ENCODE measurements at places on chromosomes 11 and 22.

- no peak for DNase-seq
Measured at GRCh38 chr11:62108017-62108750, 15.6 kb upstream of the INCENP start.

DNA sequence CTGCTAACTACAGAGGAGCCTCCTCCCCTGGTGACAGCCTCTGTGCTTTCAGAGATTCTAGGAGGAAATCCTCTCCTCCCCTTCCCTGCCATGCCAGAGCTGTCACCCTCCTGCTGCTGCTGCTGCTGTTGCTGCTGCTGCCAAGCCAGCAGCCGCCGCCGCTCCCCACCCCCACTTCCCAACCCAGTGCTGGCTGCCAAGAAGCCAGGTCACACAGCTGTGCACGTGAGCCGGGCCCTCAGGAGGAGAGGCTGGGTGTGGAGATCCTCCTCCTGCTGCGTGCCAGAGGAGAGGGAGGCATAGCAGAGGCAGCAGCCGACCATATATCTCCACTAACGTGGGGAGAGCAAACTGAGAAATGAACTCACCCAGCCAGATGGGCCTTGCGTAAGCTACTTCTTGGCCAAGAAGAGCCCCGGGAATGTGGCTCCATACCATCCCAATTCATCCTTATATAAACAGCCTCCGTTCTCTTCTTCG, 12.4 kb downstream of the CRY2 start:
- no peak for DNase-seq

- DNase-seq, result no peak
Measured at GRCh38 chr11:127481391-127481790, 480.8 kb upstream of the KIRREL3 start.

GRCh38 chr11:76208438-76209374, 2.4 kb upstream of the WNT11 start:
- peak; percentile 55 for DNase-seq

DNA sequence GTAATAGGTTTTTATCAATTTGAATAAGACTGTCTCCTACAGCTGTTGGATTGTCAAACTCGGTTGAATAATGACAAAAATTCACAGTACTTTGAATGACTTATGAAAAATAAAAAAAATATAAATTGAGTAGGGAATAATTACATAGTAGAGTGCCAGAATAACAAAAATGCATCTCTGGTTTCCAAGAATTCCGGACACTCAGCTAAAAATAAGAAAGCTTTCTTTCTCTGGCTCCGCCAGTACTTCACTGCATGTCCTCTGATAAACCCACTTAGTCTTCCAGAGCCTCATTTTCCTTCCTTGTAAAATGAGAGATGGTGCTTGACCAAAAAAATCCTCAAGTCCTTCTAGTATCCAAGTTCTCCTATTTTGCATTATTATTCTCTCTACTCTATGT, 374.6 kb upstream of the LUZP2 start:
- DNase-seq, result no peak

GRCh38 chr11:32432565-32432964, 2.8 kb downstream of the WT1 start:
- DNase-seq, result no peak

DNA sequence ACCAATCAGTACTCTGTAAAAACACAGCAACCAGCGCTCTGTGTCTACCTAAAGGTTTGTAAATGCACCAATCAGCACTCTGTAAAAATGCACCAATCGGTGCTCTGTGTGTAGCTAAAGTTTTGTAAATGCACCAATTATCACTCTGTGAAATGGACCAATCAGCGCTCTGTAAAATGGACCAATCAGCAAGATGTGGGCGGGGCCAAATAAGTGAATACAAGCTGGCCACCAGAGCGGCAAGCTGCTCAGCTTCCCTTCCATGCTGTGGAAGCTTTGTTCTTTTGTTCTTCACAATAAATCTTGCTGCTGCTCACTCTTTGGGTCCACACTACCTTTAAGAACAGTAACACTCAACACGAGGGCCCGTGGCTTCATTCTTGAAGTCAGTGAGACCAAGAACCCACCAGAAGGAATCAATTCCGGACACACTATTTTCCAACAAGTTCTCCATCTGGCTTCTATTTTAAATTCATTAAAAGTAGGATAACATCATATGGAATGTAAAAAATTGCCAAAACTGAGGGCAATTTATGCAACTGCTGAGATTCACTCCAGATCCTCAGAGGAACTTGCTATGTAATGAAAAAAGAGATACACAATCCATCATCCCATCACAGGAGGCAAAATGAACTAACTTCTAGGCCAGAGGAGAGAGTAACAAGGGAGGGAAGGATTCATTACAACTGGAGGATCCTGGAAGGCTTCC, 3.1 kb upstream of the PANX1 start:
- DNase-seq, result no peak

DNA sequence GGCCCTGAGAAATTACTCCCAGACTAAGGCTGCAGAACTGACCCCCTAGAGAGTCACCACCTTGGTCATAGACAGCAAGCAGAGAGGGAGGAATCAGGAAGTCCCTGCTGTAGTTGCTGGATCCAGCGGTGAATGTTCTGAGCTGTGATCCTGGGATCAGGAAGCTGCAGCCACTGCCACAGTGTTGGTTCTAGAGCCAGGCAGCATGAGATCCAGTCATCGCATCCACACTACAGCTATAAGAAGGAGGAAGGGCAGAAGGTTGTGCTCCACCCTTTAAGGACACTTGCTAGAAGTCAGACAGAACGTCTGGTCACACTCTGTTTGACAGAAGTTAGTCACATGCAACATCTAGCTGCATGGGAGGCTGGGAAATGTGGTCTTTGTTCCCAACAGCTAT, 104.7 kb upstream of the OR4B1 start:
- no peak for DNase-seq

- no peak for DNase-seq
Measured at GRCh38 chr11:96113193-96113681, 189.3 kb upstream of the MTMR2 start.

- no peak for DNase-seq
Measured at GRCh38 chr22:41178425-41178975, 26.6 kb upstream of the L3MBTL2 start.

GRCh38 chr11:37141707-37142106, 543.7 kb upstream of the RAG2 start:
- DNase-seq, result no peak

GRCh38 chr11:119055901-119056300, 1.1 kb downstream of the HYOU1 start:
- no peak for DNase-seq

- no peak for DNase-seq
Measured at GRCh38 chr22:23200898-23201297, 20.6 kb downstream of the BCR start.

GRCh38 chr22:27238935-27239510, 562.5 kb downstream of the MN1 start:
- DNase-seq, result no peak

DNA sequence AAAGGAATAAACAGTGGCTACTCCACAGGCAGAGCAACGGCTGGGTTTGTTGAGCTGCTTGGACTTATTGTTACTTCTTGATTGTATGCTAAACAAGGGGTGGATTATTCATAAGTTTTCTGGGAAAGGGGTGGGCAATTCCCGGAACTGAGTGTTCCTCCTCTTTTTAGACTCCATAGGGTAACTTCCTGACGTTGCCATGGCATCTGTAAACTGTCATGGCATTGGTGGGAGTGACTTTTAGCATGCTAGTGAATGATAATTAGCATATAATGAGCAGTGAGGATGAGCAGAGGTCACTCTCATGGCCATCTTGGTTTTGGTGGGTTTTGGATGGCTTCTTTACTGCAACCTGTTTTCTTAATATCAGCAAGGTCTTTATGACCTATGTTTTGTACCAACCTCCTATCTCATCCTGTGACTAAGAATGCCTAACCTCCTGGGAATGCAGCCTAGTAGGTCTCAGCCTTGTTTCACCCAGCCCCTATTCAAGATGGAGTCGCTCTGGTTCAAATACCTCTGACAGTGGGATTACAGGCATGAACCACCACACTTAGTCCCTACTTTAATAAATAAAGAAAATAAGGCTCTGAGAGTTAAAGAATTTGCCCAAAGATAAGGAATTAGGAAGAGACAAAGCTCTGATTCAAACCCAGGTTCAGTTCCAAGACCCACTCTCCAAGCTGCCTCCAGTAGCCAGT, 65.6 kb upstream of the CLMP start:
- DNase-seq, result no peak

- no peak for DNase-seq
Measured at GRCh38 chr22:33542153-33542552, 378.1 kb downstream of the LARGE1 start.

- DNase-seq, result no peak
Measured at GRCh38 chr22:42308892-42309468, 38.5 kb upstream of the TCF20 start.

GRCh38 chr22:38056969-38057891, at the start of gene PICK1:
TSS of gene PICK1 (plus strand) at chr22:38057404. CDS start at chr22:38057810, 406 bp downstream.
- peak; percentile 52 for DNase-seq

GRCh38 chr11:33035011-33035410, 4.4 kb upstream of the TCP11L1 start:
- no peak for DNase-seq

- no peak for DNase-seq
Measured at GRCh38 chr22:23551385-23551784, 28.7 kb downstream of the IGLL1 start.

DNA sequence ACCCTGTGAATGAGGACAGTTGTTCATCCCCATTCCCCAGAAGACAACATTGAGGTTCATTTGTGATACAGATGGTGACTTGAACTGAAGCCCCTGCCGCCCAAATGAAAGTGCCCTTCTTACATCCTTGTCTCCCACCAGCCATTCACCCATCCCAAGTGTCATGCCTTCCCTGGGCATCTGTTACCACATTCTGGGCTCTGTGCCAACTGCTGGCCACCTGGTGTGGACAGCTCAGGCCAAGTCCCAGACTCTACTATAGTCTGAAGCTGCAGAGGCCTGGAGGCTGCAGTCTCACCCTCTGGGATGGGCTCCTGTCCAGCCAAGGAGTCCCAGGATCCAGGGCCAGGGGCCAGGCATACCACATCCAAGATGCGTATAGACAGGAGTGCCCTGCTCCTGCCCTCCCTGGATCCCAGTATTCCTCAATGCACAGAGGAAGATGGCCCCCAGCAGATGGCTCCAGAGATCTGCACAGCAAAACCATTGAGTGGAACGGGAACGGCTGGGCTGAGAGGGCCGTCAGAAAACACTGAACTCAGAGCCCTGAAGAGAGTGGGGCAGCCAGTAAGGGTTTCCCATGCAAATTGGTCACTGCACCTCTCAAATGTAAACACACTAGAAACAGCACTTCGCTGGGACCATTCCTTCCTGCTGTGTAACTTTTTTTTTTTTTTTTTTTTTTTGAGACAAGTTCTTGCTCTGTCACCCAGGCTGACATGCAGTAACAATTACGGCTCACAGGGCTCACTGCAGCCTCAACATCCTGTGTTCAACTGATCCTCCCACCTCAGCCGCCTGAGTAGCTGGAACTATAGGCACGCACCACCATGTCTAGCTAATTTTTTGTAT, 22.8 kb downstream of the ARRB1 start:
- DNase-seq, result no peak

DNA sequence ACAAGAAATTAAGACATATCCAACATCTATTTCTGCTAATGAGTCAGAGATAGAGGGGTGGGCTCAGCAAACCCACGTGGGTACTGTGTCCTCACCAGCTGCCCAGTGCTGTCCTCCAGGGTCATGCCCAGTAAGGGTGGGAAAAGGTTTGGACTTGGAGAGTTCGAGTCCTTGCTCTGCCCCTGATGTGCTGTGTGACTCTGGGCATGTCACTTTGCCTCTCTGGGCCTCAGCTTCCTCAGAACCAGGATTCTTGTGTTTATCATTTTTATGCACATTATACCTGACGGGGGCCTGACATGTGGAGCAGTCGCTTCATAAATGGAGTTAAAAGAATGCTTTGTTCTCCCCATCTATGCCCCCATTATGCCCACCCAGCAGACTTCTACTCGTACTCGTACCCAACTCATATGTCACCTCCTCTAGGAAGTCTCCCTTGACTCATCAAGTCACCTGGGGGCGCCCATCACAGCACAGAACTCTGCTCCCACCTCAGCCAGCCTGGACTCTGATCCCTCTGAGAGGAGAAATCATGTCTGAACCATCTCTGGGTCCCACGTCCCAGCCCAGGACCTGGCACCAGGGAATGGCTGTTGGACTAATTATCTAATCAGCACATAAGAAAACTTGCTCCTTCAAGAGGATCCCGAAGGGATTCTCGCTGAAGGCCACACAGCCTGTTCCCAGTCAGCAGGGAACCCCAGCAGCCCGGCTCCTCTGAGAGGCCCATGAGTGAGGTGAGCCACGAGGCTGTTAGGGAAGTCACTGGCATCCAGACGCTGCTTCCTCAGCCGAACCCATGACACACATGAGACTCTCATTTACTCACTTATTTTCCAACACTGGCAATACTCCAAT, 38.7 kb upstream of the TSKU start:
- no peak for DNase-seq

GRCh38 chr11:113241636-113242054, 72.7 kb upstream of the TTC12 start:
- no peak for DNase-seq

DNA sequence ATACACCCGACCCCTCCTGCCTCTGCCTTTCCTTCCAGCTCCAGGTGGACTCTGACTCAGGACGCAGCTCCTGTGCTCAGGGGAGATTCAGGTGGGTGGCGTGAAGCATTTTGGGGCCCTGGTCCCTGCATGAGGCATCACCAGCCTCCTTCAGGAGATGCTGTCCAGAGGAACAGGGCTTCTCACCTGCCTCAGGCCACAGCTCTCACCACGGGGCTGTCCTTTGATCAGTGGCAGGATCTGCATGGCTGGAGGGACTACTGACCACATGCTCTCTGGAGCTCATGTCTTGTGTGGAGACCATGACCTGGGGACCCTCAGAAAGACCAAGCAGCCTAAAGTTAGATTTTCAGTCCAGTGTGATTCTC, 58.8 kb downstream of the GGTLC2 start:
- no peak for DNase-seq

GRCh38 chr11:17351172-17351509, 459 bp upstream of the NCR3LG1 start:
- no peak for DNase-seq

DNA sequence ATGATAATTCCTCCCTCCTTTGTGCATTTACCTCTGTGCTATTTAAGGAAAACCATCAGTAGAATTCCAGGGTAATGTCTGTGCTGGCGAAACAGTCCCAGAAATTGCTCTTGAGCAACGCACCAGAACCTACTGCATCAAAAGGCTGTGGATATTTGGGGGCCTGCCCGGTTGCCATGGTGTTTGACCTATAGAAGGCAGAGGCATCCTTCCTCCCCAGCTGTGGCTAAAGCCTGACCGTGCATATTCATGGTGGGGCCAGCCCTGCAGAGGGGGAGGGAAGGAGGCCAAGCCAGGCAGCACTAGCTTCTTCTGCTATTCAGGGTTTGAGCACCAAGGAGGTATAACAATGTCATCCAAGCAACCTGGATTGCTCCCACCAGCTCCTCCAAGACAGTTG, 215.0 kb upstream of the E2F8 start:
- DNase-seq, result no peak

DNA sequence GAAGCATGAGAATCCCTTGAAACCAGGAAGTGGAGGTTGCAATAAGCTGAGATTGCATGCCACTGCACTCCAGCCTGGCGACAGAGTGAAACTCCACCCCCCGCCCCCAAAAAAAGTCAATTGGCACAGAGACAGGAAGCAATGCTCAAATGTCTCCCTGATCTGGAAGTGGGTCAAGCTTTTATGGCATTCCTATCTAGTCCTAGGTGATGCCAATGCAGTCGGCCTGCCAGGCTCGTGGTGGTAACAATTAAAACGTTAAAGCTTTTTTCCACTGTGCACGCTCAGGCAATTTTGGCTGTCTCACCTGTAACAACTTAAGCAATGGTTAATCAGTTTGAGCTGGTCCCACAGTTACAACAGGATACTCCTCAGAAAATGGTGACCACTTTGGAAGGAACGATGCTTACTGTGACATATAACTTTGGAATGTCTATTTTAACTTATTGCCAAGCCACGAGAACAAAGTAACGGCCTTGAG, 18.9 kb upstream of the PISD start:
- DNase-seq, result no peak

Measured in activated naive CD8-positive, alpha-beta T cell treated with anti-CD3 and anti-CD28 coated beads, Interleukin-2, amount 50 U/mL, for 16 hours (primary cell).